ENCODE measurements at places on chromosomes 2 and 18. TPM values are rescaled to one million over a fixed set of nuclear protein-coding genes. Genes with fewer than 3 reads are reported as not detected.

The EDAR gene
- not detected for total RNA-seq

DNA sequence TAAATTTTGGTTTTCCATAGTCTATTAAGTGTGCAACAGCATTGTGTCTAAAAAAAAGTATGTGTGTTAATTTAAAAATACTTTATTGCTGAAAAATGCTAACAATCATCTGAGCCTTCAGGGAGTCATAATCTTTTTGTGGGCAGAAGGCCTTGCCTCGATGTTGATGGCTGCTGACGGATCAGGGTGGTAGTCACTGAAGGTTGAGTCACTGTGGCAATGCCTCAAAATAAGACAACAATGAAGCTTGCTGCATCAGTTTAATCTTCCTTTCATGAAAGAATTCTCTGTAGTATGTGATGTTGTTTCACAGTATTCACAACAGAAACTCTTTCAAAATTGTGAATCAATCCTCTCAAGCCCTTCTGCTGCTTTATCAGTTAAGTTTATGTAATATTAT, 31.3 kb downstream of the HDHD2 start:
- no peaks in the 10 kb centered on the region for H3K27me3 ChIP-seq
- DNase-seq, result no peak
- no peak overlapping the region for H3K27ac ChIP-seq
- H3K4me3 ChIP-seq, result no peak overlapping the region
- peaks cover 17% of the 10 kb centered on the region for H3K36me3 ChIP-seq

The CPLX4 gene
- not detected for total RNA-seq

The UGT1A3 gene
- not detected for total RNA-seq

GRCh38 chr18:57533006-57533867, 53.3 kb downstream of the FECH start:
- H3K4me3 ChIP-seq, result no peak overlapping the region
- no peaks in the 10 kb centered on the region for H3K36me3 ChIP-seq
- H3K27ac ChIP-seq, result peak overlapping the region; percentile 80
- no peaks in the 10 kb centered on the region for H3K27me3 ChIP-seq
- DNase-seq, result peak; percentile 46

The CDH2 gene
- total RNA-seq, result 267 TPM

All from cardiac muscle cell (in vitro differentiated cells and primary cell).